ENCODE measurements at places on chromosomes 1 and 21.

- no peak for DNase-seq
Measured at GRCh38 chr1:30413606-30414005, 309.8 kb downstream of the MATN1 start.

DNA sequence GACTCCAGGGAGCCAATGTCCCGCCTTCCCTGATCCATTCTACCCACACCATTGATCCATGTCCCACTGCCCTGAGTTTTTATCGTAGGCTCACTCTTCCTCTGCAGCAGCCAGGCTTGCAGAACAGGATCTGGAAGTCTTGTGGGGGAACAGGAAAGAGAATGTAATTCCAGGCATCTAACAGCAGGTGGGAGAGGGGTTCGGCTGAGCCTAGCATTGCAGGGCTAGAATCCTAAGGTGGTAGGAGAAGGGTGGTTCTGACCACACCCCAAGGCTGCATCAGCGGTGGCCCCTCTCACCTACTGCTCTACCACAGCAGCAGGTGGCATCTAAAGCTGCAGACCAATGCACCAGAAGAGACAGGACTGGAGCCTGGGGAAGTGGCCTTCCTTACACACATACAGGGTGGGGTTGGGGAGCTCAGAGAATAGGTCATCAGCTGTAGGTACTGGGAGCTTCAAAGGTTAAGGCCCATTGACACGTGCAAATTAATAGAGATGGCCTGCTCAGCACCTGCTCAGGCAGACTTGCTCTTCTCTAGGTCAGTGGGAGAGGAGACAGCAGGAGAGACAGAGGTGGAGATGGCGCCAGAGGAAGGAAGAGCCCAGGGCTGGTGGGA lies 20.5 kb downstream of the KNCN start:
- no peak for DNase-seq

- DNase-seq: no peak
Measured at GRCh38 chr1:152251391-152251790, 27.4 kb upstream of the HRNR start.

- DNase-seq: no peak
Measured at GRCh38 chr21:14479241-14479786, 66.8 kb downstream of the SAMSN1 start.

GRCh38 chr1:55636696-55637095 lies 421.5 kb upstream of the USP24 start:
- no peak for DNase-seq

DNA sequence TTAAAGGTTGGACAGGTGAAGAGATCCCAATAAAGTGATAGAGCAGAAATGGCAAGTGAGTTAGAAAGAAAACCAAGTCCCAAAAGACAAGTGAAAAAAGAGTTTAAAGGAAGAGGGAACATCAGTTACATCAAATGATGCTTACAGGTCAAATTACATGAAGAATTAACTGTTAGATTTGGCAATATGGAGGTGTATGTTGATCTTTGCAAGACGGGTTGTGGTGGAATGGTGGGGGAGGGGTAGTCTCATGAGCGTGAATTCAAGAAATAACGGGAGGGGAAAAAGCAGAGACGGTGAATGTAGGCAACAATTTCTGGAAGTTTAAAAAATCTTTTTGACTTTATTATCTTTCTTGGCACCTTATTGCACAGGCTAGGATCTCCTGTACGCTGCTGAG lies 76.6 kb downstream of the NTPCR start:
- DNase-seq: no peak

DNA sequence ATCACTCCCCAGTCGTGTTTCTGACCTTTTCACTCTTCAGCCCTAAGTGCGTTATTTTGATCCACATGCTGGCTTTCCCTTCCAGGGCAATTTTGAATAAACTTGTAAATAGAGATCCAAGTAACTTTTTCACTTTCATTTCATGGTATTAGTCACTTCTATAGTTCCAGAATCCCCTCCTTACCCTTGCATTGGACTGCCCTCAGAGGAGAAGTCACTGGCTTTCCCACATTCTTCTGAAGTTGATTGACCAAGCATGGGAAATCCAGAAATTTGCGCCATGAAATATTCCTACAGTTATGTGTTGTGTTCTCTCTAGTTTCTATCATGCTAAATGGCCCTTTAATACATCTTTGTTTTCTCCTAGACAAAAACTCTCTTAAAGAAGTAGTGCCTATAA lies 177.3 kb upstream of the GORAB start:
- DNase-seq: no peak

DNA sequence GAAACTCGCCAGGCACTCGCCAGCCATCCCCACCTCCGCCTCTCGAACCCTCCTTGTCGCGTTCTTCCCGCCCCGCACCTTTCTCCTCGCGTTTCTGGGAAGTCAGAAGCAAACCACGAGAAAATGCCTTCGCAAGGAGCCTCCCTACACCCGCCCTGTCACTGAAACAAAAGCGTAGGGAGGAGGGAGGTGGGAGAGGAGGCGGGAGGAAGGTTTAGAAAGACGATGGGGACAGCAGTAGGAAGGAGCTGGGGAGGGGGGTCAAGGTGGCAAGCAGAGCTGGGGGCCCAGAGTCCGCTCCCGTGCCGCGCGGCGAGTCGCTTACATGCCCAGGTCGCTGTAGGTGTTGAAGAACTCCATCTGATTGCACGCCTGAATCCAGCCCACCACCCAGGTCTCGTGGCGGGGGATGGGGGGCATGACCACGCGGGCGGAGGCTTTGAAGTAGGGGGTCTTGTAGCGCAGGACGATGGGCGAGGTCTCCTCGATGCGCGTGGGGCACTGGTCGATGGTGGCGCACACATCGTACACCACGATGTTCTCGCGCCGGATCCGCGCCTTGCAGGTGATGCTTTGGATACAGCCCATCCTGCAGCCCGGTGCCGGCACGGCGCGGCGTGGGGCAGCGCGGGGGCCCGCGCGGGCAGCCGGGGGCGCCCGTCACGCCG lies 1.0 kb downstream of the FAM78B start:
- peak; percentile 49 for DNase-seq

DNA sequence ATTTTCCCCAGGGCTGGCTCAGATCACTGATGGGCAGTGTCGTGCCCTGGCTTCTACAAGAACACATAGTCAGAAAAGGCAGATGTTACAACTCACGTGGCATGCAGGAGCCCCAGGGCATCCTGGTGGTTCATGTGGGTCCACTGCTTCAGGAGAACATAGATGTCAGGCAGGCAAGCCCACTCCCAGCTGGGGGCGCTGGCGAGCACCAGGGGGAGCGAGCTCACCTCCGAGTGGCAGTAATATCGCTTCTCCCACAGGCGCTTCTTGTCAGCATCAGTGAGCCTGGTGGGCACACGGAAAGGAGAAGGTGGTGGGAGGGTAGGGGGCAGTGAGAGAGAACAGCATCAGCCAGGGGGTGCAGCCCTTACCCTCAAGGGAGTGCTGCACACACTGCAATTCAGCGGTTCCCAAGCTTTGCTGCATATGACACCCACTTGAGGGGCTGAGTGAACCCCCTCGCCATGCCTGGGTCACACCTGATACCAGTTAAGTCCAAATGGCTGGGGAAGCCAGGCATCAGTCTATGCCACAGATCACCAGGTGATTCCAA lies 34.3 kb upstream of the PPP1R15B start:
- peak; percentile 15 for DNase-seq
